ENCODE measurements at places on chromosomes 12 and 14.

- no peak for DNase-seq
Observed at GRCh38 chr12:49748306-49748705, 6.9 kb downstream of the TMBIM6 start.

- DNase-seq = peak; percentile 47
Observed at GRCh38 chr12:132423251-132423819, 66.6 kb upstream of the FBRSL1 start.

DNA sequence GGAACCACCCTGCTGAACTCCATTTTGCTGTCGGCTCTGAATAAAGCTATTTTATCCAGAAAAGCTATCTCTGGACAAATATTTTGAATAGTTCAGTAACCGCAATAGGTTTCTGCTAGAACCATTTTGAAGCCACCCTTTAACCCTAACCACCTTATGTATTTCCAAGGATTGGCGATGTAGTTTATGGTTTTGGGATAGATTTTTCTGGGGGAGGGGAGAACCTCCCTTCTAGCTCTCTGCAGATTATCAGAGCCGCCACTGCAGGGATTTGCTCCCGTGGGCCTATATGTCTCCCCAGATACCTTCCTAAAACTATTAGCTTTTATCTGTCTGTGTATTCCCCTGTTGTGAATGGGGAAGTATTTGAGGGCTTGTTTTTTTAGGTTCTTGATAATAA is 1.8 kb upstream of the TUBA1B start:
- DNase-seq = no peak

DNA sequence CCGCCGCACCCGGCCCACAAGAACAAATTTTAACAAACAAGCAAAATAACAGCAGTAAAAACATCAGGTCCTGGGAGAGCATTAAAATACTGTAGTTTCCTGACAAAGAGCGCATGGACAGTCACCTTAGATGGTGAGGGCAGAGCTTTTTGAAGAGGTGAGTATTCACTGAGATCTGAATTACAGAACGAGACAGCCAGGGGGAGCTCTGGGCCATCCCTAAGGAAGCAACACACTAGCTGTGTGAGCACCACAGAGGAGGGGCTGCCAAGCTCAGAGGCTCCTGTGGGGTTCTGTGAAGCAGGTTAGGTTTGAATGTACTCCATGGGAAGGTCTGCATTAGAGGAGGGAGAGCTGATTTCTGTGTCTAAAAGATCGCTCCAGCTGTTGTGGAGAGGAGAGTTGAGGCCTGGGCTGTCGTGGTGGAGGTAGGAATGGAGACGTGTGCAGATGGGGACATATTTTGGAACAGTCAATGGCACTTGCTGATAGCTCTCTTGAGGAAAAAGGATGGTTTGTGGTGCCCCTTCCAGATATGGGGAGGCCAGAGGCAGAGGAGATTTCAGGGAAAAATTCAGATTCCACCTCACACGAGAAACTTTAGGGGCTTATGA is 72.9 kb downstream of the TRAFD1 start:
- DNase-seq = peak; percentile 75

DNA sequence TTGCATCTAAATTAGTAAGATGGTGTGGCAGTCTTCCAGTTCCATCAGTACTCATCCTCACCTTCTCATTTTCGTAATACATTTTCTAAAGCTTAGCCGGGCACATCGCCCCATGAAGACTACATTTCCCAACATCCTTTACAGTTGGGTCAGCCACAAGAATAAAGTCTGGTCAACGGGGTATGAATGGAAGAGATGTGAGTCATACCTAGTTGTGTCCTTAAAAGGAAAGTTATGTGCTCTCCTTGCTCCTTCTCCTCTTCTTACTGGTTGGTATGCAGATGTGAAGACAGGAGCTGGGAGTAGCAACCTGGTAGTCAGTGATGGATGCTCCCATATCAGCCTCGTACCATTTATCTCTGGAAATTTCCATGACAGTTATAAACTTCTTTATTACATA is 35.9 kb upstream of the EGLN3 start:
- no peak for DNase-seq

GRCh38 chr12:109820816-109821381 is 12.3 kb downstream of the TRPV4 start:
- DNase-seq = no peak

- DNase-seq = no peak
Observed at GRCh38 chr14:29144621-29145020, 378.0 kb downstream of the FOXG1 start.

- no peak for DNase-seq
Observed at GRCh38 chr12:53603804-53604203, 22.4 kb downstream of the ATF7 start.

DNA sequence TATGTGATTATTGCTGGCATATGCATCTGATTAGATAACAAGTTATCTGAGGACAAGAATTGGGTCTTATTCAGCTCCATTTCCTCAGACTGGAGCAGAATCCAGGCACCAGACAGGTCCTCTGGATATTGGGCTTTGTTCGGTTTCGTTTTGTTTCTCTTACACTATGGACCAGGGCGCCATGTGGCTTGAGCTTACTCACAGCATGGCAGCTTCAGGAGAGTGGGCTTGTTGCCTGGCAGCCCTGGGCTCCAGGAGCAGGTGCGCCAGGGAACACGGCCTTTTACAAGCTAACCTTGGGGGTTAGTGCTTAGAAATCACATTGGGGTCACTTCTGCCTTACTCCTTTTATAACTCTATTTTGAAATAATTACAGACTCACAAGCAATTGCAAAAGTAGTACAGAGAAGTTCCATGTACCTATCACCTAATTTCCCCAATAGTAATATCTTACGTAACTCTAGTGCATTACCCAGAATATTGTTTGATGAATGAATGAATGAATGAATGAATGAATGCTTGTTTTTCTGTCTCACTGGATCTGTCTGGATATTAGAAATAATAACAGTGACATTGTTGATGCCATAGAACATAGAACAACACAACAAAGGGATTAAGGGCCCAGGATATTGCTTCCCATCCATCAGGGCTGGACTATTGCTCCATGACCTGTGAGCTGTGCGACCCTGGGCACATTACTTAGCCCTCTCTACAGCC is 39.0 kb downstream of the CMKLR1 start:
- no peak for DNase-seq

- no peak for DNase-seq
Observed at GRCh38 chr12:49582201-49582600, 14.3 kb upstream of the MCRS1 start.

- DNase-seq = no peak
Observed at GRCh38 chr14:53542732-53543131, 389.6 kb upstream of the DDHD1 start.

- DNase-seq = peak; percentile 16
Observed at GRCh38 chr14:66284346-66284745, 201.8 kb upstream of the CCDC196 start.

GRCh38 chr12:32139064-32139421 is 32.4 kb downstream of the BICD1 start:
- peak; percentile 39 for DNase-seq

- DNase-seq = no peak
Observed at GRCh38 chr14:24092110-24092504, 2.0 kb upstream of the PCK2 start.

DNA sequence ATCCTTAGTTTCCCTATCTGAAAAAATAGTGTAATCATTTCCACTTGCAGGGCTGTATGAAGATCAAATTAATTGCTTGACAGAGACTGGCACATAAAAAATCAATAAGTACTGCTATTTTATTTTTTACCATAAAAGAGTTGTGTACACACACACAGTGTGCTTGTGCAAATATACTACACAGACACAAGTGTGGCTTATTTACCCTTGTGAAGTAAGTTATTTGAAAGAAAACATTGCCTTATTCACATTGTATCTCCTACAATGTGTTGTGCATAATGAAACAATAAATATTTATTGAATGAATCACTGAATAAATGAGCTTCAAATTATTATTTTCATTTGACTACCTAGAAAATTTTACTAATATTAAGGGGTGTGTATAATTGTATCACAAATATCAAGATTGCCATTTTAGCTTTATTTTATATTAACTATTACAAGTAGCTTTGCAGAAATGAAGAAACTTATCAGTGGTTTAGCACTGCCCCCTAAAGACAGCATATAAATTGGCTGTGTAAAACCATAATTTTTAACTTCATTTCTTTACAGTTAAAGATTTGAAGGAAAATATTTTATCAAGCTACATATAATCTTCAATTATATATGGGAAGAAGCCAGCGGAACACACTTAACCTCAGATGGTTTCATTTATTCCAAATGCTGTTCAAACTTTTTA is 11.3 kb downstream of the GARIN6 start:
- DNase-seq = no peak

- no peak for DNase-seq
Observed at GRCh38 chr14:95841668-95842067, 35.0 kb upstream of the TUNAR start.

- no peak for DNase-seq
Observed at GRCh38 chr12:115336506-115336905, 652.5 kb upstream of the TBX3 start.

DNA sequence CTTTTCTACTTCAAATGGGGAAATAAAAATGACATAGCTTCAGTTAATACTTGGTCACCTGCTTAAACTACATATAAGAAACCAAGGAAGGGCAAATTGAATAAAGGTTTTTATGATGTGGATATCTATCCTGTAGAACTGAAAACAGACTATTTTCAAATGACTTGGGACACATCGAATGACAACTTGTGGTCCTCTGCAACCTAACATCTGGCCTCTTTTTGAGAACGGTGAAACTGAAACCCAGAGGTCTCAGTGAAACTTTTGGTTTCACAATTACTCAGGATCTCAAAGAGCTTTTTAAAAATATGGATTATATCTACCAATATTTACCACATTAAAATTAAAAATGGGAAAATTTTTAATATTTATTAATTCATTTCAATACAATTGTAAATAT is 65.2 kb downstream of the PPP2R5E start:
- no peak for DNase-seq

DNA sequence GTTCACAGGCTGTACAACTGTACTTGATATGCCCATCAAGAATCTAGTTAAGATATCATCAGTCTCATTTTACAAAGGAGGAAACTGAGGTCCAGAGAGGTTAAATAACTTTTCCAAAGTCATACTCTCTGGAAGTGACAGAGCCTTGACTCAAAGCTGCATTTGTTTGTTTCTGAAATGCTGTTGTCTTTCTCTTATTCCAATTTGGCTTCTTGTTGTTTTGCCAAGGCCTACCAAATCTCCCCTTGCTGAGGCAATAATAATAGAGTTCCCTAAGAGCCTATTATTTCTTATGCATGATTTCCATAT is 79.8 kb upstream of the C12orf71 start:
- no peak for DNase-seq

GRCh38 chr14:92931681-92932447 is 8.9 kb downstream of the CHGA start:
- DNase-seq = no peak

DNA sequence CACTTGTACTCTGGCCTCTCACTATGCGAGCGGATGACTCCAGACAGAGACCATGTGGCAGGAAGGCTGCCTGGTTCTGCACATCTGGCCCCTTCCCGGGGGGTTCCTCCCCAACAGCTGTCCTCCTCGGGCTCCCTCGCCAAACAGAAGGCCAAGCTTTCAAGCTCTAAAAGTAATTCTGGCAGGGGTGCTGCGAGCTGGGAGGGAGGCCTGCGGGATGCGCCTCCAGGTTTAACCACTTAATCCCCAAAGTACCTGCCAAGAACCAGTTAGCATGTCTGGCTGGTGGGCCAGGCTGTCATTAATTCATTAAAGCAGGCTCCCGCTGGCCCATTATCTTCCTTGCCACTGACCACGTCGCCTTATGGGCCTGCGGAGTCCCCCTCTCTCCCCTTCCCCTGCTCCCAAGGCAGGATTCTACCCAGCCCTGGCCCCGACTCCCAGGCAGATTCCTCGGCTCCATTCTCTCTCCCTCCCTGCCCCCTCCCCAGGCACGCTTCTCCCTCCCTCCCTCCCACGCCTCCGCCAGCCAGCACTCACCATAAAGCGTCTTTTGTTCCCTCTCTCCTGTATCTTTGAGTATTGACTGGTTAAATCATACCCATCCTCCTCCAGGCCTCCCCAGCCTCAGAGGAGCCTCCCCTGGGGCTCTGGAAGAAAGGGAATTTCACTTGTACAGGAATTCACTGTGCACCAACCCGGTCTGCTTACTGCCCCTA is 4.9 kb downstream of the HRK start:
- peak; percentile 71 for DNase-seq

DNA sequence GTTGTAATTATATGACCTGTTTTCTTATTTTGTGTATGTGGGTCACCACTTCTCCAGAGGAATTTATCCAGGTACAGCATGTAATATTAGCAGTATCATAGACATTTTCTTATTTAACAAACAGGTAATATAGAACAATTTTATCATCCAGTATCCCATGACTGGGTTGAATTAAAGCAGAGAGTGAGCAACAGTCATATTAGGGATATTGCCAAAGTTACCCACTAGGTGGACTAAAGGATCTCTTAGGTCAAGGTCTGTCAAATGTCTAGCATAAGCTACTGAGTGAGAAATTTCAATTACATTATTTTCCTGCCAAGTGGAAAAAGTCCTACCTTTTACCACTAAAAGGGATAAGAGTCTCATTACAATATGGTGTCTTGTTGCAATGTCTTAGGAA is 62.1 kb upstream of the TRIM9 start:
- no peak for DNase-seq

DNA sequence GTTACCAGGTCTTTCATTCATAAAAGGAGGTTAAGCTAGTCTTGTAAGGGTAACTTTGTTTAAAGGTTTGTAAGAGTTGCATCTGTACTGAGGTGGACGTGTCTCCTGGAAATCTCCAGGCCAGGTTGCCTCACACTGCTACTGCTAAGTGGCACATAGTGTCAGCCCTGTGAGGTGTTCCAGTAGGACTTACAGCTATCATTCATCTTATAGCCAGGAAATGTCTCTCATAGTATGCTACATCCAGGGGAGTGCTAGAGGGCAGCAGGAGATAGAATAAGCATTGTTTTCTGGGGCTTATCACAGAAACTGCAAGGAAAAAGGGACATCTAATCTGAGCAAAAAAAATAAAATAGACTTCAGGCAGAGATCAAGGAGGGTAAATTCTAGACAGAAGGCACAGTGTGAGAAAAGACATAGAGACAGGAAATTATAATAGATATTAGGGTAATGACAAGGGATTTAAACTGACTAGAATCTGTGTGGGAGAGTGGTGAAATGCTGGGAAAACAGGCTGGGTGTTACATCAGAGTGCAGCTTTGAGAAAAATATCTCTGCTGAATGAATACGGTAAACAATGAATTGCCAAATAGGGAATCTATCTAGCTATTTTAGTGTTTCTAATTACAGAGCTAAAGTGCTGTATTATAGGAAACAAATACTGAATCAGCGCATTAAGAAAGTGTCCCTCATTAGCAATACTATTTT is 205.1 kb upstream of the ABCD2 start:
- DNase-seq = no peak

- no peak for DNase-seq
Observed at GRCh38 chr12:96140174-96140573, 54.0 kb upstream of the ELK3 start.

GRCh38 chr14:81302638-81303037 is 81.9 kb upstream of the GTF2A1 start:
- no peak for DNase-seq

- no peak for DNase-seq
Observed at GRCh38 chr12:3173008-3173553, 95.9 kb downstream of the TSPAN9 start.

DNA sequence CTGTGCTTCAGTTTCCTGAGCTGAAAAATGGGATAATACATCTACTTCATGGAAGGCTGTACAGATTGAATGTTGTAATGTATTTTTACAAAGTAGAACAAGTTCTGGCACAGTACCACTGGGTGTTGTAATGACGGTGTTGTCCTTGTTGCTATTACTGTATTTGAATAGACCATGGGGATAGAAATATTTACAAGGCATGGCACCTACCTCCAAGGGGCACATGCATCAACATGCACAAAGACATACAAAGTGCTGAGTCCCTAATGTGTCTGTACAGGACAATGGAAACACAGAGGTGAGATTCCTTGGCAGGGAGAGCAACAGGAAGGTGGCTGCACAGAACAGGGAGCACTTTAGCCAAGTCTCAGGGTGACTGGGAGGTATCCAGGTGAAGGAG is 930.6 kb upstream of the TMEM132C start:
- no peak for DNase-seq

All from ELF-1 (cell line).